GM23338 (cell line): ENCODE measurements at places on chromosomes 11 and 22. TPM values are rescaled to one million over a fixed set of nuclear protein-coding genes. Genes with fewer than 3 reads are reported as not detected.

The OR52A1 gene
- total RNA-seq, result 4.3 and 4.4 TPM in 2 replicates

The C11orf42 gene
- total RNA-seq, result not detected in 2 replicates

GRCh38 chr22:43004362-43005035, 10.4 kb downstream of the PACSIN2 start:
- H3K27me3 ChIP-seq, result no peaks in the 10 kb centered on the region
- H3K27ac ChIP-seq, result peak overlapping the region; percentile 39; the same call in 1 of the 2 replicates
- no peaks in the 10 kb centered on the region for H3K36me3 ChIP-seq
- H3K4me1 ChIP-seq, result peaks cover 70% of the 10 kb centered on the region

DNA sequence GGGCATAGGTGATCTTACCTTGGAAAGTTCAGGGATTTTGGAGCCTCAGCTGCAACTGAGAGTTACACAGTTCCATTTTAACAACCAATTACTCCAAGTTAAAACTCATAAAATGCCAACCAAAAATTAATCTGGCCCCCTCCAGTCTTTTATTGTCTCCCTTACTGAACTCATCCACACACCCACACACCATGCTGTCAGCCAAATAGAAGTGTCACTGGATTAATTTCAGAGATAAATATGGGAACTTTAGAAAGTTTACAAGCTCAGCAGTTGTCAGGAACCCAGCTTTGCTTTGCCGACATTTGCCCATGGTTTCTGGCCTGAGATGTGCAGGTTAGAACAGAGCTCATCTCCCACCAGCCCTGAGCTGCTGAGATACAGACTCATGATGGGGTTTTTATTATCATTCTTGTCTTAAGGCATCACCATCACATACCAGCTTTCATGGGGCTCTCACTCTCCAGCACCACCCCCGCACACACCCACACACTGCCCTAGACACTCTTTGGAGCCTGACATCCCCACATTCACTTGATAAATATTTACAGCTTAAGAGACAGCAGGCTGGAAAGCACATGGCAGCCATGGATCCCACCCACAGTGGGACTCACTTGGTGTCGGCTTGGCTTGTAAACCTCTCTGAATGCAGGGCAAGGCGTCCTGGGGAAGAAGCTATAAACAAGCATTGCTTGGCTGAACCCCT, 23.7 kb upstream of the CTR9 start:
- DNase-seq, result no peak
- H3K27ac ChIP-seq, result no peak overlapping the region
- no peak overlapping the region for H3K4me3 ChIP-seq
- peaks cover 6% of the 10 kb centered on the region for H3K4me1 ChIP-seq

DNA sequence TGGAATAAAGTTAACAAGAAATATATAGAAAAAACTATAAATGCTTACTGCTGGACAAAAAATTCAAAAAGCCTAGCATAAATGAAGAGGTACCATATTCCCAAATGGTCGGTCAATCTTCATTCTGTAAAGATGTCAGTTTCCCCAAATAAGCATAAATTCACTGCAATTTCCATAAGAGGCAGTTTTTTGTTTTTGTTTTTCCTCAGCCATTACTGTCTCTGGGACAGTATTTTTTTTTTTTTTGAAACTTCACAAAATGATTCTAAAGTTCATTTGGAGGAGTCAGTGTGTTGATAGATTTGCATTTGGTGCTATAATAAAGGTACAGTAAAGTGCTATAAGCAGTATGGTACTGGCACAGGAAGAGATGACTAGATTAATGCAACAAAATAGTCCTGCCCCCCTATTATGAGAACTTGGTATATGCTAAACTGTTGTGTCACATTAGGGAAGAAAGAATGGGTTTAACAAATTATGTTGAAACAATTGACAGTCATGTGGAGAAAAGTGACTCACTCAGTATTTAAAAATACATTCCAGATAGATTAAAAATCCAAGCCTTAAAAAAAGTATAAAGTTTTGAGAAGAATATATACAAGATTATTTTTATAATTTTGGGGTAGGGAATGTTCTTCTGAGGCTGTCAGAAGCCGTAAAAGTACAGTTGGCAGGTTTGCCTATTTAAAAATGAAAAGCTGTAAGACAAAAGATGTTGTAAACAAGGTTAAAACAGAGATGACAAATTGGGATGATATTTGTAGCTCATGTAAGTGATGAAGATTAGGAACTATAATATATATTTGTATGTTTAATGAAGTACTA, 2.6 kb upstream of the FTH1 start:
- peaks cover 14% of the 10 kb centered on the region for H3K36me3 ChIP-seq
- H3K4me1 ChIP-seq, result peaks cover 50% of the 10 kb centered on the region
- no peak for DNase-seq
- no peak overlapping the region for H3K4me3 ChIP-seq
- no peaks in the 10 kb centered on the region for H3K27me3 ChIP-seq
- H3K27ac ChIP-seq, result no peak overlapping the region

DNA sequence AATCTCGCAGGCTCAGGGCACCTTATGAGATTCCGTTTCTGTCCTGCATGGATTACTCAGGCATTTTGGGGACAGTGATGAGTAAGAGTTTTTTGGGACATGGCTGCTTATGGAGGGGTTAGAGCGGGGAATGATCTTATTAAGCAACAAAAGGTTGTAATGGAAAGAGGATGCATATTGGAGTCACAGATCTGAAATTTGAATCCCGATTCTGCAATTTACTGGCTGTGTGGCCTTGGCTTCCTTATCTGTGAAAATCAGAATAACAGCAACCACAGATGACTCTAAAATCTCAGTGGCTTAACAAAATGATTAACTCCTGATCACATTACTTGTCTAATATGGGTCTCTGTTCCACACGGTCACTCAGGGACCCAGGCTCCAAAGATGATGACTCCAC, 5.8 kb downstream of the TSPAN18 start:
- H3K36me3 ChIP-seq, result no peaks in the 10 kb centered on the region
- DNase-seq, result no peak
- H3K27ac ChIP-seq, result no peak overlapping the region
- H3K4me3 ChIP-seq, result no peak overlapping the region

The KRTAP5-8 gene
- not detected in 2 replicates for total RNA-seq

The SDF2L1 gene
- 60.3 and 62.3 TPM in 2 replicates for total RNA-seq
